ENCODE measurements at places on chromosomes 2 and 18. TPM values are rescaled to one million over a fixed set of nuclear protein-coding genes. Genes with fewer than 3 reads are reported as not detected.

The PARD3B gene
- total RNA-seq = 2.4 TPM

The CNGA3 gene
- not detected for total RNA-seq

The SCYGR4 gene
- total RNA-seq = not detected

The OTOS gene
- total RNA-seq = not detected

The GALNT14 gene
- not detected for total RNA-seq
